Dermis blood vessel endothelial cell (primary cell): ENCODE measurements at places on chromosomes 6 and 20. TPM values are rescaled to one million over a fixed set of nuclear protein-coding genes. Genes with fewer than 3 reads are reported as not detected.
A peak's percentile ranks its signal among the peaks of the same experiment; 100 is the strongest.

Gene C6orf58
- not detected in 2 replicates for total RNA-seq

Gene ANKRD6
- total RNA-seq = 12.1 and 13.6 TPM in 2 replicates

Gene PROCR
- 124 and 176 TPM in 2 replicates for total RNA-seq

Gene ELOVL2
- under 0.01 TPM in 1 of 2 replicates, not detected in the other for total RNA-seq

Gene DOK5
- total RNA-seq = 0.34 and 0.51 TPM in 2 replicates

Gene COL12A1
- total RNA-seq = 3.7 and 6.9 TPM in 2 replicates

Gene EYA2
- not detected in 2 replicates for total RNA-seq

Gene RNF114
- total RNA-seq = 69.4 and 169 TPM in 2 replicates

Gene TFAP2D
- not detected in 2 replicates for total RNA-seq

Gene KHDC1
- total RNA-seq = 0.09 TPM in 1 of 2 replicates, not detected in the other

Gene C20orf141
- not detected in 2 replicates for total RNA-seq

Gene DLK2
- total RNA-seq = 0.60 and 0.68 TPM in 2 replicates

DNA sequence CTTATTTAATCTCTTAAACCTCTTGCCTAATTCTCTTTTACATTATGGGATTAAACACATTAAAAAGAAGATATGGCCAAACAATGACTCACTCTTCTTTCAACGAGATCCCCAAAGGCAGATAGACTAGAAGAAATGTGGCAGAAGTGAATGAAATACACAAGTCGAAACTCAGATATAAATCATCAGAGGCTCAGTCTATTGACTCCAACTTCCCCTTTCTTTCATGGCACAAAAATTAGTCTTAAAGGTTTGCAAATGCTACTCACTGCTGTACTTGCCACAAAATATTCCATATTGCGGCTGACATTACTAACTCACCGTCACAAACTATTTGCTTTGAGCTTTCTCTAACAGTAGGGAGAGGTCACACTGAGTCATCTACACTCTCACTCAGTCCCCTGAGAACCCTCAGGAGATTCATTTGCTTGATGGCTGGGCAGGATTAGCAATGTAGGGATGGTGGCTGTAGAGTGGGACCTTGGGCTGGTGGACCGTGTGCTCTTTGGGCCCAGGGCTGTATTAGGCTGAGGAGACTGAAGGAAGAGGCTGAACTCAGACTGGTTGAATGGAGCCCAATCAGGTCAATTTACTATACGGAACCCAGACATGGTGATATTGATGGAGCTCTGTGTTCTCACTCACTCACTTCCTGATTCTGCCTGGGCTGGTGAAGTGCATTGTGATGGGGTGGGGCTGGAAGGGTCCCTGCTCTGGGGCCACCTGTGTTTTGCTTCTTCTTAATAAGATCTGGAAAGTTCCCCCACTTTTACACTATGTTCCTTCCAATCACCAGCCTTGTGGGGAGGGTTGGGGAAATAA lies 42.8 kb upstream of the UBR2 start:
- DNase-seq = no peak

DNA sequence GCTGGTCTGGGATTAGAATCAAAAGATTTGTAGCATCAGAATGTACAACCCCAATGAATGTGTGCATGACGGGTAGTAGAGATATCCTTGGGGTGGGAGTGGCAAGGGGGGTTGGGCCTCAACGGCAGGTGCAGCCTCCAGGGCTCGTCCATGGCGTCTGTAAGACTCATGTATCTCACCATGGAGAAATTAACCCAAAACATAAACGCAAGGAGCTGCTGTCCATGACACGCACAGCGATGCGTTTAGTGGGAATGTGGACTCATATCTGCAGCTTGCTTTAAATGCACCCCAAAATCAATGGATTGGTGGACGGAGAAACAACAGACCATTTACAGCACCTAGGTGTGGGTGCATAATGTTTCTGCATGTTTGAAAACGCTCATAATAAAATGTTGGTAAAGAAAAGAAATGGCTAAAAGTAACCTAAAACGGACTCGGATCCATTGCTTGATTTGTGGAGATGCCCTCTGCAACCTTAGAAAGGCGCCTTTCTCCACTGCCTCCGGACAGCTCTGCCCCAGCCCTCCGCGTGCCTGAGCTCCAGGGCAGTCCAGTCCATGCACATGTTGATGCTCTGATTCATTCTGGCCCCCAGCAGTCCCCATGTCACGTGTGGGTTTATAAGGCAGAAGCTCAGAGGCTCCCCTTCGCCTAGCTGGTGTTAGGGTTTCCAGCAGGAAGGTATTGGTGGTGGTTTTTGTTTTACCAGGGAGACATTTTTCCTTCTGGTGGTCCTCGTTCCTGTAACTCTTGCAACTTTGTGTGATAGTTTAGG lies 24.5 kb downstream of the PYGB start:
- no peak for DNase-seq

DNA sequence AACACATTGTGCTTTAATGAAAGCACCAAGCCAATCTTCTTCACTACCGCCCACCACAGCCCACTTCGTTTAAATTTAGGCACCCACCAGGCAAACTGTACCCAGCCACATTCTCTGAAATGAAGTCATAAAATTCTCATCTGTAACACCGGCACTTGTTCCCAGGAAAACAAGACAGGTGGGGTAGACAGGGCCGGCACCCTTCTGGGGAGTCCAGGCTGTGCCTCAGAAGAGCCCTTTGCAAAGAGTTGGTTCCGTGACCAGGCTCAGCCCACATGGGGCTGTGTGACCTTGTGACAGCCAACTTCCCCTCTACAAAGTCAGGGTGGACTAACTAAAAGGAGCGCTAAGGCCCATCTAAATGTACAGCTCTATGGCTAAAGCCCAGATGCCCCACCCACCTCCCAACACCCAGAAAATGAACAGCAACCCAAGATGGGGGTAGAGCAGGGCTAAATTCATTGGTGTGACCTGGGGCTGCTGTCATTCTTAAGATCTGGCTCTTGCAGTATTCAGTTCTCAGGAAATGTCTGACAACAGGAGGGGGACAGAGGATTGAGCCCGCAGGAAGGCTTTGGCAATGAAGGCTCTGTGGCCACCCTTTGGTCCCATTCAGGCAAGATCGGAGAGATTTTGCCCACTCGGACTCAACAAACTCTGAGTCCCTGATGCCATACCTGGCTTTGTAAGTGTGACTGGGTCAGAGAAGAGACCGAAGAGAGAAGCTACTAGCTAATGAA lies 56.7 kb downstream of the TRERF1 start:
- no peak for DNase-seq

- DNase-seq = no peak
Observed at GRCh38 chr6:82072121-82072521, 175.4 kb downstream of the IBTK start.

DNA sequence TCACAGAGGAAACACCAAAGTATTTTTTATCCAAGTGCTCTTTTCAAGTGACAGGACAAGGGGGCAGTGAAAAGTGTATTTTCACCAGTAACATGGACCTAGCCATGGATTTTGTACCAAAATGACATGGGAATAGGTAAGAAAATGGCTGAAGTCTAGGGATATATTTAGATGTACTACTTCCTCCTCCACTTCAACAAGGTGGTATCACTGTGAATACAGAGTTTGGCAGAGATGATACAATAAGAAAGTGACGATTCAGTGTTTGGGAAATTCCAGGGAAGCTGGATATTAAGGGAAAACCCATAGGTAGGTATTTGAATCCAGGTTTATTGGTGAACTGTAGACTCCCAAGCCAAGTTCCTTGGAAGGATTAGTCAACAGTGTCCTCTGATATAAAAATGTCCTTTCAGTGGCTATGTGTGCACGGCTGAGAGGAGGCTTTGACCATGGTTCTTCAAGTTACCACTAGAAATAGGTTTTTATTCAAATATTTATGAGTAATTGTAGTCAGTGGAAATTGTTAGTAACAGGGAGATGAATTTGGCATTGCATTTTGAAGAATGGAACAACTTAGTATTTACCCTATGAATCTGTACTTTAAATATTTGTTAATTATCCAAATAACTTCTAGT lies 356.0 kb upstream of the CITED2 start:
- DNase-seq = no peak

- peak; percentile 36 for DNase-seq
Observed at GRCh38 chr6:157305670-157306653, 17.4 kb downstream of the TMEM242 start.

DNA sequence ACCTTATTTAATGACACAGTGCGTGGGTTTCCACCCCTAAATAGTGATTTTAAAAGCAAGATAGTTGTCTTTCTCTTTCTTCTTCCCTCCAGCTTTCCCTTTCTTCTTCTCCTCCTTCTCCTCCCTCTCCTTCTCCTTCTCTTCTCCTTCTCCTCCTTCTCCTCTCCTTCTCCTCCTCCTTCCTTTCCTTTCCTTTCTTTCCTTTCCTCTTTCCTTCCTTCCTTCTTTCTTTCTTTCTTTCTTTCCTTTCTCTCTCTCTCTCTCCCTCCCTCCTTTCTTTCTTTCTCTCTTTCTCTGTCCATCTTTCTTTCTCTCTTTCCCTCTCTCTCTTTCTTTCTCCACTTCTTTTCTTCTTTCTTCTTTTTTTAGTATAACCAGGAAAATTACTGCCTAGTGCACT lies 670.6 kb downstream of the GRIK2 start:
- DNase-seq = no peak

GRCh38 chr6:47064274-47064673 lies 22.1 kb upstream of the ADGRF1 start:
- no peak for DNase-seq

DNA sequence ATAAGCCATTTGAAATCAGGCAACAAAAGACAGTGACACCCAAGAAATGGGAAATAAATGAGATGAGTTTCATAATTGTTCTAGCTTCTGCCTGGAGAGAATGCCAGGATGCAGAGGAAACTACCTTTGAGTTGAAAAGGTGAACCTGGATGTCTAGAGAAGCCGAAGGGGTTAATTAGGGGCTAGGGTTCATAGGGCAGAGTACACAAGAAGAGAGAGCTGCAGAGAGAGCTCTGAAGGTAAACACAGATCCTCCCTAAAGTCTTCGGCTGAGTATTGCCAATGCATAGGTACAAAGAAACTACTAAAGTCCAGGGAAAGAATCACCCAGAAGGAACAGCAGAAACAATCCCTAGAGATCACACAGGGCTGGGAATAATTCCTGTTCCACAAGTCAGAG lies 119.7 kb upstream of the BEND3 start:
- DNase-seq = no peak

GRCh38 chr20:19661717-19662636 lies 96.1 kb upstream of the RIN2 start:
- DNase-seq = peak; percentile 87

DNA sequence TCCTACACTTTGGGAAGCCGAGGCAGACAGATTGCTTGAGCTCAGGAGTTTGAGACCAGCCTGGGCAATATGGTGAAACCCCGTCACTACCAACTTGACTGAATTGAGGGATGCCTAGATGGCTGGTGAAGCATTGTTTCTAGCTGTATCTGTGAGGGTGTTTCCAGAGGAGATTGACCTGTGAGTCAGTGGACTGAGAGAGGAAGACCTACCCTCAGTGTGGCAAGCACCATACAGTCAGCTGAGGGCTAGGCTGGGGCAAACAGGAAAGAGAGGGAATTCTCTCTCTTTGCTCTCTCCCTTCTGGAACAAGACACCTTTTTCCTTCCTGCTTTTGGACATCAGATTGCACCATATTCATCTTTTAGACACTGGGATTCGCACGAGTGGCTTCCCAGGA lies 3.7 kb upstream of the ZUP1 start:
- peak; percentile 48 for DNase-seq

DNA sequence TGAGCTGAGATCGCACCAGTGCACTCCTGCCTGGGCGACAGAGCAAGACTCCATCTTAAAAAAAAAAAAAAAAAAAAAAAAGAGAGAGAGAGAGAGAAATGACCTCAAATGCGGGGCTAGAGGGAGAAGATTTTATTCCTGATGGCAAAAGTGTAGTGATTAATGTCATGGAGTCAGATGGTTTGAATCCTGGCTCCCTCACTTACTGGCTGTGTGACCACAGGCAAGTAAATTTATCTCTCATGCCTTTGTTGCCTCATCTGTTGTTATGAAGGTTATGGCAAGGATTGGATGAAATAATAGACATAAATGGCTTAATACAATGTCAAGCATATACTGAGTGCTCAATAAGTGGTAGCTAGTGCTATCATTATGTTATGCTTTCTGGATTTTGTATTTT lies 29.3 kb downstream of the RIN2 start:
- no peak for DNase-seq

DNA sequence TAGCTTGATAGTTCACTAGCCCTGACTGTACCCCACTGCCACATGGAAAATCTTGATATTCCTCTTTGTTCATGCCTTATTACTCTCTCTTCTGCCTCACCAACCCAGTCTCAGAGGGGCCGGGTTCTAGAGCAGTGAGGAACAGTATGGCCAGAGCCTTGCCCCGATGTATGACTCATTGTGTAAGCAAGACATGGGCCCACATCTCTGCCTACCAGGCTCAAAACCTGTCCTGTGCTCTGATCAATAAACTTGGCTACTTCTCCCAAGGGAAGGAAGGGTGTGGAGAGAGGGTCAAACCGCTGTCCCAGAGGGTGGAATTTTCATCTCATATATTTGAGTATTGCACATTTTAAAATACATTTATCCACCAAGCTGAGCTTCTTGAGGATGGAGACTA lies 91.7 kb downstream of the DNAH8 start:
- DNase-seq = no peak

- DNase-seq = no peak
Observed at GRCh38 chr6:137736048-137736818, 130.8 kb upstream of the TNFAIP3 start.

GRCh38 chr6:101290346-101290745 lies 103.2 kb upstream of the GRIK2 start:
- DNase-seq = no peak

- no peak for DNase-seq
Observed at GRCh38 chr6:72740135-72740534, 118.3 kb downstream of the KCNQ5 start.

GRCh38 chr6:456887-457286 lies 65.3 kb downstream of the IRF4 start:
- no peak for DNase-seq

DNA sequence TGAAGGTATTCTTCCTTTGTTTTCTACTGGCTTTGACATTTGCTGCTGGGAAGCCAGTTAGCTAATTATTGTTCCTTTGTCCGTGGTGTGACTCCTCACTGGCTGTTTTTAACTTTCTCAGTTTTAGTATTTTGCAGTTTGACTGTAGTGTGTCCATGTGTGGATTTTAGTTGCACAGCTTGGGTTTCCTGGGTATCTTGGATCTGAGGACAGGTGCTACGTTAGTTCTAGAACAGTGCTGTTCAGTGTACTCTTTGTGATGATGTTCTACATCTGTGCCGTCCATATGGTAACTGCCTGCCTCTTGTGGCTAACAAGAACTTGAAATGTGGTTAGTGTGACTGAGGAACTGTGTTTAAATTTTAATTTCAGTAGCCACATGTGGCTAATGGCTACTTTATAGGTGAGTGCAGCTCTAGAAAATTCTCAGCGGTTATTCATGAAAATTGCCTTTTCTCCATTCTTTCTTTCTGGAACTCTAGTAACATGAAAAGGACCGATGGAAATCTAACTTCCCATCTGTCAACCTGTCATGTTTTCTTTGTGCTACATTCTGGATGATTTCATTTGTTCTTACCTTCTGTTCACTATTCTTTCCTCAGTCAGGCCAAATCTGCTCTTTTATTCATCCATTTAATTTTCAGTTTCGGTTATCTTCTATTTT lies 7.4 kb downstream of the SNX9 start:
- DNase-seq = no peak
